ENCODE measurements at places on chromosomes 13 and 19.

DNA sequence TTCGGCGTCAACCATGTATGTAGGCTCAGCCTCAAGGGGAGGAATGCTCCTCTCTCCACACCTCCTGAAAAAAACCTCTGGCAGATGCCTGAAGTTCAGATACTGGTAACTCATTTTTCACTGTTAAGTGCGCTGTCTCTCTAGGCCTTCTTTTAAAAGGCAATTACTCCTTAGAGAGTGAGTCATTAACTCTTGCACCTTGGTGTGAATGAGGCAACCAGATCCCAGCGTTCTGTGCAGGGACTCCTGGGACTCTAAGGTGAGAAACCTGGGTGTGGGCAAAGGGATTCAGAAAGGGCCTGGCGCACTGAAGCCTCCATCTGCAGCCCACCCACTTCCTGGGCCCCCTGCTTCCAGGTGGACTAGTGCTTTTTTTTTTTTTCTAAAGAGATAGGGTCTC is 71.7 kb downstream of the SIAH3 start:
- no peak for DNase-seq

- DNase-seq: no peak
These were observed 2.2 kb downstream of the ABCA7 start for GRCh38 chr19:1041835-1042685.

DNA sequence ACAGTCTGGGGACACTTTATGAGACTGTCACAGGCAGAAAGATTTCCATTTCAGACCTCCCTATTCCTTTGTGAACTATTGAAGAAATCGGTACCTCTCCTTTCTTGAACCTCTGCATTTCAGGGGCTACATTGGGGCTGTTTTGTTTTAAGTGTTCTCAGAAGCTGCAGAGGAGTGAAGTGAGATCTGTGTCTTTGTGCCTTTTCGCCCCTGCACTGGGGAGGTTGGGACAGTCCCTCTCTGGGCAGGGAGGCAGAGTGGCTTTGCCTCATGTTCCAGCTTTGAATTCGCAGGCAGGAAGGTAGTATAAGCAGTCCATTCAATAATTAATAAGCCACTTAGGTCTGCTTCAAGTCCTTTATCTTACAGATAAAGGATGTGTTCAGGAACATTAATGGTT is 9.5 kb upstream of the AMER2 start:
- no peak for DNase-seq

- DNase-seq: no peak
These were observed 11.3 kb downstream of the ELAVL1 start for GRCh38 chr19:7994114-7994513.
